Frontal cortex (tissue), 4 donors: ENCODE measurements at places on chromosomes 5 and 9.

GRCh38 chr5:168006456-168007130 is 284.9 kb upstream of the WWC1 start:
- no peak for DNase-seq

DNA sequence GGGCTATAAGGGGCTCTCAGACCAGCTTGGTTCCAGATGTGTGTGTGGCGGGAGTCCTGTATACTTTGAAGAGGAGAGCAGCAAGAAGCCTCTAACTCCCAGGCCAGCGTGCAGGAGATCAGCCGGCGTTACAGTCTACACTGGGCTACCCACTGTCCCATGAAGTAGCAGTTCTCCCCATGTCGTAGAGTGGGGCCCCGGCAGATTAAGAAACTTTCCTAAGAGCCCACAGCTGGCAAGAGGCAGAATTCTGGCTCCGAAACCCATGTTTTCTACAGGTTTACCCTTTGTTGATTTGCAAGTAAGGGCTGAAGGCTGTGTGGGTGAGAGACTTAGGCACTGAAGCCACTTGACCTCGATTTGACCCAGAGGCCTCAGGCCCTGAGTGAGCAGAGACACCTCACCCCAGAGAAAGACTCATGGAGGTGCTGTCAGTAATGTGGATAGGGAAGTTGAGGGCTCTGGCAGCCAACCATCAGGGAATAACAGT is 881 bp upstream of the B4GALT1 start:
- DNase-seq: no peak

DNA sequence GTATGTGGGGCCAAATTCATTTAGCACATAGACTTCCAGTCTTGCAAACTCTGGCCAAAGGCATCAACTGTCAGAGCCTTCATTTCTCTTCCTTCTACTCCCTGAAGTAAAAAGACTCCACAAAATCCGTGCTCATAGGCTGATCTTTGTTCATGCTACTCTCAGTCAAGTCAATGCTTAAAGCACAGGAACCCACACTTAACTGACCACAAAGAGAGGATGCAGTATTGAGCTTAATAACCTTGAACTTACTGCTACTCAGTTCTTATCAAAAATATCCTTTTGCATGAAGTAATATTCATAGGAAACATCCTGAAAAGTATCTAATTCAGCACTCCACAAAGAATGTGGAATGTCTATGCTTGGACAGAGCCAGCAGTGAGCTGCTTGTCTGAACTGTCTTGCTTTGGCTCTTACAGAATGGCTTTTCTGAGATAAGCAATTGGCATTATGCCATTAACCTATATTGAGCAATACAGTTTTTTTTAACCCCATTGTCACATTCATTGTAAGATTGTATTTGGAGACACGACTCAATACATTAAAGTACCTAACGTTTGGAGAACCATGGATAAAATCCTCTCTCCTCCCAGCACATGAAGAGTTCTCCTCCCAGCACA is 21.7 kb downstream of the LPAR1 start:
- no peak for DNase-seq

GRCh38 chr5:178396796-178397720 is 164.5 kb upstream of the PHYKPL start:
- DNase-seq: no peak

- DNase-seq: no peak
Measured at GRCh38 chr5:124741711-124742496, 4.5 kb downstream of the ZNF608 start.

- DNase-seq: no peak
Measured at GRCh38 chr9:127874301-127875221, 2.9 kb downstream of the AK1 start.

GRCh38 chr9:91726406-91727100 is 223.5 kb downstream of the ROR2 start:
- no peak for DNase-seq

GRCh38 chr9:113677057-113677456 is 199.1 kb upstream of the ZNF618 start:
- DNase-seq: no peak

DNA sequence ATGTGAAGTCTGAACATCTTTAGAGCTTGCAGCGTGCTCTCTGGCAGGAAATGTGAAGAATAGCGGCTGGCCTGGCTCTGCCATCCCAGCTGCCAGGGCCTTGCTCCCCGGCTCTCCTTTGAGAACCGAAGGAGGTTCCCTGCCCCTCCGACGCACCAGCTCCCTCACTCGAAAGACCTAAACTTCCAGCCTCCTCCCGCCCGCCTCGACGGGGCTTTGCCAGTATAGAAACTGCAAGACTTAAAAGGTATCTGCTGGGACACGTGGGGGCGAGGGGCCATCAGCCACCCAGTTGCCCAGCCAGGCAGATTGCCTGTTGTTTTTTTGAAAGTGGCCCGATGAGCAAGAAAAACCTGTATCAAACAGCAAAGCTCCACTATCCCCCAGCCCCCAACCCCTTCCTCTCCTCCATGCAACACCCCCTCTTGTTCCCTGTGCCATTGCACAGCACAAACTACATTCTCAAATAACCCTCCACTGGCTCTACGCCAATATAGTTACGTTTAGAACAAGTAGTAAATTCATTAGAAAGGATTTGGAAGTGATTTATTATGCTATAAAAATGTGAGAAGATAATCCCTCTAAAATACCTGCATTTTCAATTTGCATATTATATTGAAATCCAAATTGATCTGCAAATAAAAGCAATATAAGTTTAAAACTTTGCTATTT is 331.9 kb downstream of the MED10 start:
- DNase-seq: no peak

- no peak for DNase-seq
Measured at GRCh38 chr9:136608348-136609159, 54.2 kb upstream of the EGFL7 start.
